ENCODE measurements at places on chromosomes 5 and 9. TPM values are rescaled to one million over a fixed set of nuclear protein-coding genes. Genes with fewer than 3 reads are reported as not detected.
A peak's percentile ranks its signal among the peaks of the same experiment; 100 is the strongest.

DNA sequence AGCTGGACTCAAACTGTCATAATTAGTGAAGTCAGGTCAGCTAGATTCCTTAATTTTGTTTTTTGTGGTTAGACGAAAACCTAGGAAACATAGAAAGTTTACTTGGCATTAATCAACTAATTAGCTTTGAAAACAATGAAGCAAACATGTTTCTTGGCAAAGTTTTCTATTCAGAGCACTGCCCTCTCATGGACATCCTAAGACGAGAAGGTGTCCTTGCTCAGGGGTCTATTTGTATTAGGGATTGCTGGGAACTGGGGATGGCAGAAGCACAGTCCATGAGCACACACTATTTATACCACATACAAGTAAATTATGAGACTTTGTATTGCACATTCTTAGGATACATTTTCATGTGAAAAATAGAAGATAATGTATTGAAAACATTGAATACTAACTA is 49.7 kb downstream of the POC5 start:
- no peak for DNase-seq

GRCh38 chr9:77544546-77544945 is 103.6 kb downstream of the GNA14 start:
- peak; percentile 18 for DNase-seq

GRCh38 chr9:135278586-135278985 is 191.1 kb downstream of the OLFM1 start:
- no peak for DNase-seq

GRCh38 chr9:99451112-99451606 is 229.1 kb downstream of the SEC61B start:
- peak; percentile 17 for DNase-seq

DNA sequence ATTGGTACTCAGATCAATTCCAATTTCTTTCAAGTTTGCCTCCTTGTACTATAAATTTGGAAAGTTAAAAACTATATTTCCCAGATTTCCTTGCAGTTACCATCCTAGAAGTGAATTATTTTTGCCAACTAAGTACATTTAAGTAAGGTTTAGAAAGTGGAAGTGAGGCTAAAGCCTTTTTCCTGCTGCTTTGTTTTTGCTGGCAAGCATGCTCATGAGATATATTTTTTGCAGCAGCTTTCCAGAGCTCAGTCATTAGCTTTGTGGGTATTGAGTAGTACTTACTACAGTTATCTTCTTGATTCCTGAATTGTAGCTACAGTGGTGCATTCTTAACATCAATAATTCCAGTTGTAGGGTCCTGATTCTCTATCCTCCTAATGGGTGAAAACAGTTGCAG is 3.5 kb upstream of the BTF3 start:
- DNase-seq = no peak

- no peak for DNase-seq
Measured at GRCh38 chr5:133665571-133665970, 53.2 kb upstream of the FSTL4 start.

GRCh38 chr5:157816682-157817386 is 42.1 kb downstream of the CLINT1 start:
- peak; percentile 29 for DNase-seq

DNA sequence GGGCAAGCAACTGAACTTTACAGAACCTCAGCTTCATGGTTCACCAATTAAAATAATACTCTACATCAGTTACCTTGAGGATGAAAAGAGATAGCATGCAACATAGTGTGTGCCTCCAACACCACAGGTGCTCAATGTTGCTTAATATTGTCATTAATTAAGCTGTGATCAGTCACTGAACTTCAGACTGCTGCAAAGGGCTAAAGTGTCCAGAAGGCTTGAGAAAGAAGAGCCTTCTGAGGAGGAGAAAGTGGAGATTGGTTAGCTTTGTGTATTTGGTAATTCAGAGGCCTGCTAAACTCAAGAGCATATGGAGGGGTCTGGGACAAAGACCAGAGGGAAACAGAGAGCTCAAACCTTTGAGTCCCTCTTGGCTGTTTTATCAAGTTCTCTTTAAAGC is 66.3 kb upstream of the SELENOP start:
- DNase-seq = no peak

GRCh38 chr5:142287096-142287972 is 37.5 kb downstream of the SPRY4 start:
- DNase-seq = no peak

GRCh38 chr5:75016896-75017295 is 35.5 kb downstream of the GCNT4 start:
- no peak for DNase-seq

- no peak for DNase-seq
Measured at GRCh38 chr5:139925216-139925562, 117.9 kb downstream of the NRG2 start.

DNA sequence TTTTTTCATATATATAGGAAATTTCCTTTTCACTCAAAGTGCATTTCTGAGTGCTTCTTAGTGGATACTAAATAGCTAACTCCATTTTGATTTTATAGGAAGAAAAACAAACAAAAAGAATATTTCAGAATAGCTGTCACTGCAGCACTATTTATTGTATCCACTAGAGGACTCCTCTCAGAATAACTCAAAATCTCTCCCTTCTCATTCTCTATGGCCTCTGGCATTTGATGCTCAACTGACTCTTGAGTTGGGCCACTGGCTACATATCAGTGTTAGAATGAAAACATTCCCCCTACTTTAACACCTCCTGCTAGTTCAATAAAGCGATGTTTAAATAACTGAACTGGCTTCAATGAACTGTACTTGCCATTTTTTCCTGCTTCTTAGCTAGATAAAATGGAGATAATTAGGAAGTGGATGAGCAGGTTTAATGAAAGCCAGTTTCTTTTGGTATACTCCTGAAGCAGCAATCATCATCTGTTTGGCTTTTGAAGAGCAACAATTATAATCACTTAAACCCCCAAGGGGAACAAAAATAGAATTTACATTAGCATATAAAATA is 16.6 kb upstream of the ELAVL2 start:
- DNase-seq = no peak

DNA sequence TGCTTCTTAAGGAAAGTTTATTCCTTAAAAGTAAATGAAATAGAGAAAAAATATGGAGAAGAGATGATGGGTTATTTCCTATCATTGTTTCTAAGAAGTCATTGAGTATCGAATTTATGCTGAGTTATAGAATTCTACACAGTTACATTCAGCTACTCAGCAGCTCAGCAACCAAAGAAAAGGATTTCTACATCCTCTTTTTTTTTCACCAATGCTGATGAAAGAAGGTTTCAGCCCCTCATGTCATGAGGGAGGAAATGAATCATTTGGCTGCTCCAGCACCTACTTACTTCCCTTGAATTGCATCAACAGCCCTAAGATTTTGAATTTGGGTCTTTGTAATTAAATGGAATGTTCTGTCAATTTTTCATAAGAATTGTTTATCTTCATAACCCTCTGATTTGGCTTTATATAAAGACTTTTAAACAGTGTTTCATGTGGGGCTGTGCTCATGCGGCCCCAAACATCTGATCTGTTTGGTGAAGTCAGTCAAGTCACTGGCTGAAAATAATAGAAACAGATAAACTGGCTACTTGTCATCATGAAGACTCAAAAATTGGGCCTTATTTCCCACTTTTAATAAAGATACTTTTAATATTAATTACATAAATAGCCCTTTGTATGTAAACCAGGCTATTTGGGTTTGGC is 18.5 kb upstream of the SNX2 start:
- DNase-seq = peak; percentile 86

DNA sequence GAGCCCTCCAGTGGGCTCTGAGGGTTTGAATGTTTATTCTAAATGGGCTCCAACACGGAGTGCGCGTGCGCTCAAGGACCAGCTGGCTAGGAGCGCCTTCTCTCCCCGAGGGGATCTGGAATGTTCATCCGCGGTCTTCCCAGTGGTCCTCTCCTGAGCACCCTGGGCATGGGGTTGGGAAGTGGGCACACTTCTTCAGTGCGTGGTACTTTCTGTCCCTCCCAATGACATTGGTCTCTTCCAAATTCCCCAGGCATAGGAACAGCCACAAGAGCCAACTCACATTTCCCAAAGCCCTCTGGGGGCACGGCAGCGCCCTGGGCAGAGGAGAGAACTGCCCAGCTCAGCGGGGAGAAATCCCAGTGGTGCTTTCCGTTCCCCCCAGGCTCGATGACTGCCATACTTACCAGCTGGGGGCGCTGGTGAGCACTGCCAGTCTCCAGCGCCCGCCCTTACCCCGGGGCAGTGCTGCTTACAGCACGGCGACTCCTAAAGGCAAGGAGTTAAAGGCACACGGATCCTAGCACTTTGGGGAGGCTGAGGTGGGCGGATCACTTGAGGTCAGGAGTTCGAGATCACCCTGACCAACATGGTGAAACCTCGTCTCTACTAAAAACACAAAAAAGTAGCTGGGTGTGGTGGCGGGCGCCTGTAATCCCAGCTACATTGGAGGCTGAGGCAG is 29.9 kb upstream of the OBP2B start:
- peak; percentile 34 for DNase-seq

DNA sequence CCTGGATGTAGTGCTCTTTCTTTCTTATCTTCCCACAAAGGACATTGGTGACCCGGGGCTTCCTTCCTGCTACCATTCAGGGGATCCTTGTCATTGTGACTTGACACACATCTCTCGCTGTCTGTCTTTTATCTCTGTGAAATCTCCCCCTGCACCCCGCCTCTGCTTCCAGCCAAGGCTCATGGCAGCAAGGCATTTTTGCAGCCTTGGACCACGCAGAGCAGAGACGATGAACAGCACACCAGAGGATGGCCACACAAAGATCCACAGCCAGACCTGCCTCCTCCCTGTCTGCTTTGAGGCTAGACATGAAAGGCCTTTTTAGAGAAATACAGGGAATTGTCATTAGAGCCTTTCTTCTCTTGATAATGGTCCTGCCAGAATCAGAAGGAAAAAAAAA is 549.1 kb downstream of the CDK5RAP2 start:
- no peak for DNase-seq

DNA sequence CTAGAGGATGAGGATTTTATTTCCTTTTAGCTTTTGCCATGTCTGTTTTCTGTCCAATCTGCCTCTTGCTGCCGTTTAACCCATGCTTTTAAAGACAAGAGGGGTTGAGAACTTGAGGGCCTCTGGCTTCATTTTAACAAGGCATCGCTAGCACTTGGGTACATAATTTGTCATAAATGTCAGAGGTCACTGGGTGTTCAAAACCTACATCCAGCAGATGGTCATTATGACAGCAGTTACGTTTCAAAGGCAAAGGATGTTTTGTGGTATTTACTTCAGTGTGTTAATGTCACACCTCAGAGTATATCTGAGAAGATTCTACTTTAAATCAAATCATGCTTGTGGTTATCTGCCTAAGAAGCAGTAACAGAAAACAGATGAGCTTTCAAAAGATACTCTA is 918.3 kb downstream of the NR2F1-AS1 start:
- DNase-seq = no peak

DNA sequence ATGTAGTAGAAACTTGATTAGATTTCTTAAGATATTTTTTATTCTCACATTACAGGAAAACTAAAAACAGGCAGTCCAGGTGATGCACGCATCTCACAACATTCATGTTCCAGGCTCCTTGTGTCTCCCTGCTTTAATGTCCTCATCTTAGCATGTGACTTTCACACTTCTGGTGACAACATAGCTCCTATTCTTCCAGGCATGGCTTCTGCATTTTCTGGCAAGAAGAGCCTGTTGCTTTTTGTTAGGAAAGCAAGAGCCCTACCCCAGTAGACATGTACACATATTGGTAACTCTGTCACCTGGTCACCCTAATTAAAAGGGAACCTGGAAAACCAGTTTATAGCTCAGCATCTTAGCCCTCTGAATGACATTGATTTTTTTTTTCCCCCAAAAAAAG is 92.5 kb downstream of the PPIC start:
- DNase-seq = no peak

- DNase-seq = no peak
Measured at GRCh38 chr9:114122136-114123027, 23.3 kb upstream of the KIF12 start.

LCN9 gene
- not detected for total RNA-seq

GRM6 gene
- not detected for total RNA-seq

ZNG1C gene
- total RNA-seq = 36.1 TPM

IL9 gene
- total RNA-seq = not detected

CTNND2 gene
- not detected for total RNA-seq

HINT2 gene
- 22.6 TPM for total RNA-seq

MYORG gene
- 5.1 TPM for total RNA-seq

DDX4 gene
- under 0.01 TPM for total RNA-seq

UAP1L1 gene
- 2.0 TPM for total RNA-seq

SCGB3A2 gene
- not detected for total RNA-seq

LCN1 gene
- not detected for total RNA-seq

PLAC8L1 gene
- total RNA-seq = 0.53 TPM

Measured in bronchial epithelial cell (primary cell).